M059J (cell line): ENCODE measurements at places on chromosomes 13 and 19.
A peak's percentile ranks its signal among the peaks of the same experiment; 100 is the strongest.

GRCh38 chr19:46069806-46070341, 29.1 kb upstream of the IGFL4 start:
- peak; percentile 80 for DNase-seq

DNA sequence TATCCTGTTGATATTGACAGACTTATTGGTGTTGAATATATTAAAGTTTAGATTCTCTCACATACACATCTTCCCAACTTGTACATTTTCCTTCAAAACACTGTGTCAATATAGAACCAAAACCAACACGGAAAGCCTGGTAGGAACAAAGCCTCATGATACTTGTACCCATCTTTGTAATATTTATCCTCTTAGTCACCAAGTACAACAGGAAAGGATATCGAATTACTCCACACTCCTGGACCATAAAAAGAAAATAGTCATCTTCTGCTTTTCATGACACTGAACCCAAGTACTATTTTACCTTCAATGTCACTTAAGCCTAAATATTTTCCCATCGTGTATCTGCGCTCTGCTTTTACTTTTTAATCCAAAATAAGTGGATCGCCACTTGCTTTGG, 702.9 kb upstream of the PCDH9 start:
- no peak for DNase-seq

- DNase-seq, result peak; percentile 81
Measured at GRCh38 chr13:33797622-33798021, 20.3 kb upstream of the RFC3 start.

- DNase-seq, result no peak
Measured at GRCh38 chr19:765179-765738, 14.3 kb downstream of the MISP start.
